WTC11 (cell line): ENCODE measurements at places on chromosomes 11 and 22.

- DNase-seq, result peak; percentile 44
Measured at GRCh38 chr11:64741375-64742086, 2.4 kb downstream of the RASGRP2 start.

DNA sequence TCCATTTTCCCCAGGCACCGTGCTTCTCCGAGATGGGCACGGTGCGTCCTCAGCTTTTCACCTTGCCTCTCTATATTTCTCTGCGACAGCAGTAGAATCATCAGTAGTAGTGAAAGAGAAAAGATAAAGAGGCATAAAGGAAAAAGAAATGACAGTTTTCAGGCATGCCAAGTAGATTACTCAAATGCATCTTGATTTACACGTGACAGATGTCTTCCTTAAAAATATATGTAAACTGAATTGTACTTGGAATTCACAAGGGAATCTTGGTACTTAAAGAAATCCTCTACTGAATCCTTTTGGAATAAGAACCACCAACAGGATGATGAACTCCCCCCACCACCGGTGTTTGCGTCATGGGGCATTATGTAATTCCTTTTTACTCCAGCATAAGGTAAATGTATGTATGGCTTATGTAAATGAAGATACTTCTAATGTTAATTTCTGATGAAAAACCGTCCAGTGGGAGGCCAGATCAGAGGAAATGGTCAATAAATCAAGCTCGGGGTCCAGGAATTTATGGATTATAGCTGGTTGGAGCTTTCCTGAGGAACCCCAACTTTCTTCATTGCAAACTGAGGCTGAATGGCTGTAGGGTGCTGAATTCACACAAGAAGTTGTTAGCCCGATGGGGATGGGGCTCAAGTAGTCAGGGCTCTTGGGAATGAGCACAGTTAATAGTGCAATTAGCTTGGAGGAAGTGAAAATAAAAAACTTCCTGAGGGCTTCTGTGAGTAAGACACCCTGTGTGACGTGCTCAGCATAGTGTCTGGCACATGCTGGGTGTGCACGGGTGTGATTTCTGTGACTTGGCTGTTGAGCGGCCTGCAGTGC lies 630.4 kb downstream of the OPCML start:
- no peak for DNase-seq

DNA sequence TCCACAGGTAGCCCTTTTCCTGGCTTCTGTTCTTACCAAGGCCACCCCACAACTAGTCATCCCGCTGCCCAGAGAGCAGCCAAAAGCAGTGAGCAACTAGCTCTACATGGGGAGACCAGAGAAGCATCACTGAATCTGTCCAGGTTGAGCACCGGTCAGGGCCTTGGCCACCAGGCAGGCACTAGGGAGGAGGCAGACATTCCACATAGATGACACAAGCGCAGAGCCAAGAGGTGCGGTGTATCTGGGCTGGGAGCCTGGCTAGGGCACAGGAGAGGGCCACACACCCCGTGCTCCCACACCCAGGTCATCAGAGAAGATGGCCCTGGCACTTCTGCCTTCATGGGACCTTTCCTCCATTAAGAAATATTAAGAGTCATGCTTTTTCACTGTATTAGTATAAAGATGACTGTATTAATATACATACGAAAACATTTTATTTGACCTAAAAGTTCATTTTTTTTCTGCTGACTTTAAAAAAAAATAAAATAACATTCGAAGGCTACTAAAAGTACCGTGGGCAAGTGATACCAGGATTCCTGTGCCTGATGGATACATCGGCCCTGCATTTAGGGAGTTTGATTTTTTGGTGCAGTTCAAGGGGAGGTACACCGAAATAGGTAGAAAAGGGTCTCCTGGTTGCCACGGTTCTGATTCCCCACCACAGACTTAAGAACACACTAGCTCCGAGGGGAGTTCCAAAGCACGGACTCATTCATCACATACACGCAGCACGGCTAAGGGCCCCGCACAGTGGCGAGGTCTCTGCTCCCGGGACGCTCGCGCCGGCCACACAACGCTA lies 1.2 kb downstream of the DGCR2 start:
- no peak for DNase-seq

DNA sequence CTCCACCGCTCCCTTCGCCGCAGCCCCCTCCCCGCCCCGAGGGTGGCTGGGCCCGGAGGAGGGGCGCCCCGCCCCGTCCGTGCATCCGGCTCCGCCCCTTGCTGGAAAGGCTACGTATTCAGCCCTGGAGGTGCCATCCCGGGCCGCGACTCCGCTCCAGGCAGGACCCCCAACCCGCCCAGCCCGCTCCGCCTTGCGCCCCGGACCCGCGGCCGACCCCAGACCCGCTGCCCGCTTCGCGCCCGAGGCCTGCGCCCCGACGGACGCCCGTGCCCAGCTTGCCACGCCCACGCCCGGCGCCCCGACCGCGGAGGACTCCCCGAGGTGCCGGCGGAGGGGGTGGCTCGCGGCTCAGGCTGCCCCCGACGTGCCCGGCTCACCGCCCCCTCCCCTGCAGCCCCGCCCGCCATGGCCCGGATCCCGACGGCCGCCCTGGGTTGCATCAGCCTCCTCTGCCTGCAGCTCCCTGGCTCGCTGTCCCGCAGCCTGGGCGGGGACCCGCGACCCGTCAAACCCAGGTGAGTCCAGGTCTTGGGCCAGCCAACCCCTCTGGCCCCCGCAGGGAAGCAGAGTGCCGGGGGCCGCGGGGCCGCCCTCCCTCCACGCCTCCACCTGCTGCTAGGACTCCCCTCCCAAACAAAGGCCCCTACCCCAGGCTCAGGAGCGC lies at the start of gene ADM2:
TSS of gene ADM2 (plus strand) at position 104 of the 667 bp plus-strand sequence. CDS start at position 409, 305 bp downstream.
- peak; percentile 87 for DNase-seq

DNA sequence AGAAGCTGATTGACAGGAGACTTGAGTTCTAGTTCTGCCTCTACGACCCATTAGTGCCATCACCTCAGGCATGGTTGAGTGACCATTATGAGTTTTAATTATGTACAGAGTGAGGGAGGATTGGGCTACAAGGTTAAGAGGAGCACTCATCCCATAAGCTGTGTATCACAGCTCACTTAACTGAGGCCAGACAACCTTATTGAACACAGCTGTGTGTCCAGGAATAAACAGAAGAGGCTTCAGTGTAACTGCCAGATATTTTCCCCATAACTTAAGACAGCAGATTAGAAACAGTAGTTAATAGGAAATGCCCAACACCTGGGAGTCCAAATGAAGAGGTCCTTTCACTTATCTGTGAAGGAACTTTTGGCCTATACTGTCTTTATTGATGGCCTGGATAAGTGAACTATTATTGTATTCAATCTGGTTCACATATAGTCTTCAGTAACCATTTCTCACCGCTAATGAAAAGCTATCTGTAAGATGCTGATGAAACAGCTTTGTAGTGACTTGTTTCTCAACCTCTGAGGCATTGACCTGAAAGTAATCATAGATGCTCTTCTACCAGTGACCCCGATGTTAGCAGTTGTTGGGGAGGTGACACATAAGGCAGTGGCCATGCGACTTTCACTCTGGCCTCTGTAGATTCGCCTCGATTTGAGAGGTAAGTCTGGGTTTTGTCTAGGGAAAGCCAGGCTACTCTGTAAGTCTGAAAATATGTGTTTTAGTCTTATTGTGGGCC lies 41.7 kb downstream of the YAP1 start:
- DNase-seq, result no peak

DNA sequence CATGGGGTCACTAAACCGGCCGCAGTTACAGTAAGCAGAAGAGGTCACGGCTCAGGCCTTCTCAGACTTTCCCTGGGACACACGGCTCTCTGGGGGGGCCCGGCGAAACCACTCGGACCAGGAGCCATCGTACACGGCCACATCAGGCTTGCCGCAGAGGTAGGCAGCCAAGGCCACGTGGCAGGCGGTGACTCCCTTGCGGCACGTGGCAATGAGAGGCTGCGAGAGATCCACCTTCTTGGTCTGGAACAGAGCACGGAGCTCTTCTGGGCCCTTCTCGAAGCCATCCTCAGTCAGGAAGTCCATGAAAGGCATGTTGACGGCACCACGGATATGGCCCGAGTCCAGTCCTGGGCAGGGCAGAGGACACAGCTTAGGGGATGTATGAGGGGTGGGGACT lies 8.3 kb downstream of the TST start:
- no peak for DNase-seq

DNA sequence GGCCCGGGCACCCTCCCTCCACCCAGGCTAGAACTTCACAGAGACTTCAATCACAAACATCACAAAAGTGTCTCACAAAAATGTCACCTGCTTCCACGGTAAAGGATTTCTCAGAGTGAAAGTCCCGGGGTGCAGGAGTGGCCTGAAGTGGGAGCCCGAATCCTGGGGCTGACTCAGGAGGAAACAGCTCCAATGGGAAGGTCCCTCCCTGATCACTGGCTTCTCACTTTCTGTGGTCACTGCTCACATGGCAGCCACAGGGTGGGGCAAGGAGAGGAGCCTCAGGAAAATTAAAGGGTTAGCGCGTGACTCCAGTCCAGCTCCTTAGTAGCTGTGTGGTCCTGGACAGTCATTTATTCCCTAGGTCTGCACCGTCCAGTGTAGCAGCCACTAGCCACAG lies 564.5 kb upstream of the B3GAT1 start:
- DNase-seq, result no peak

- DNase-seq, result no peak
Measured at GRCh38 chr11:128595221-128595620, 7.9 kb upstream of the ETS1 start.
